CD4-positive, alpha-beta T cell treated with Interleukin-6 for 4 hours (primary cell): ENCODE measurements at places on chromosomes 13 and 19.

GRCh38 chr13:35744566-35745178 lies 268.2 kb upstream of the MAB21L1 start:
- DNase-seq: no peak

DNA sequence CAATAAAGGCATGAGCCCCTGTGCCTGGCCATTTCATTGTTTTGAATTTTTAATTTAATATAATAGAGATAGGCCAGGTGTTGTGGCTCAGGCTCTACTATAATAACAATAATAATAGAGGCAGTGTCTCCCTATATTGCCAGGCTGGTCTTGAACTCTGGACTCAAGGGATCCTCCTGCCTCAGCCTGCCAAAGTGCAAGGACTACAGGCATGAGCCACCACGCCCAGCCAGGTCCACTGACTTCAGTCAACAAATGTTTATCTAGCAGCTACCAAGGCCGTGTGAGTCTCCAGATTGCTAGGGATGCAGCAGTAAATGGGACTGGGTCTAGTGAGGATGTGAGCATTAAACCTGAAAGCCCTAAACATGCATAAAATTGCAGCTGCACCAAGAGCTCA lies 13.8 kb upstream of the ILF3 start:
- DNase-seq: no peak

- DNase-seq: no peak
Observed at GRCh38 chr19:38288123-38288855, 15.8 kb upstream of the C19orf33 start.

- no peak for DNase-seq
Observed at GRCh38 chr13:76387566-76387965, 498.6 kb downstream of the KCTD12 start.

DNA sequence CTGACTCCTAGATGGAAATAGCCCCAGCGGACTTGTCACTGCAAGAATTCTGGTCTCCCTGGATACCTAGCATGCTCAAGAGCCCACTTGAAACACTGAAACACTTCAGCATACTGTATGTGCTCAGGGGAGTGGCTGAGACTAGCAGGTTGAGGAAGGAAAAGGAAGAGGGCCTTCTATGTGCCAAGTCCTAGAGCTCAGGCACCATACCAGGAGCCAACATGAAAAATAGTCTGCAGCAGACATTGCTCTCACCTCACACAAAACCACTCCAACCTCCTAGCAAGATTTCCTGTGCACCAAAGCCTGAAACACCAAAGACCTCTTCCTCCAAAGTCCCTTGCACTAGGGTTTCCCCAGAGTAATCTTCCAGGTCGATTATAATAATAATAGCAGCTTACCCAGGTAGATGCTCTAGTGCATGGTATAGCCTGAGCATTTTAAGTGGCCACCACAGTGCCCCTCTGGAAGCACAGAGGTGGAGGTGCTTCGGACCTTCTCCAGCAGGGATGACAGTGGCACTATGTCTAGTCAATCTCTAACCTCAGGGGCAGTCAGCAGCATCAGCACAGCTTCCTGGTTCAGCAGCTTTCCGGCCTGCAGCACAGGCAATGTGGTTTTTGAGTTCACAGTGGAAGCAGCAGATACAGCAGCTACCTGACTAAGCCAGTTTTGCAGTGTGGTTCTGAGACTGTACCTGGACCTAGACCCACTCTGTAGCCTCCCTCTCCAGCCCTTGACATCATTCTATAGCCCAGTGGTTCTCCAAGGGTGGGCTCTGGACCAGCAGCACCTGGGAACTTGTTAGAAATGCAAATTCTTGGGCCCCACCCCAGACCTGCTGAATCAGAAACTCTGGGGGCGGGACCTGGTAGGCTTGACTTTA lies 45.6 kb upstream of the UBE2L5 start:
- DNase-seq: peak; percentile 81

DNA sequence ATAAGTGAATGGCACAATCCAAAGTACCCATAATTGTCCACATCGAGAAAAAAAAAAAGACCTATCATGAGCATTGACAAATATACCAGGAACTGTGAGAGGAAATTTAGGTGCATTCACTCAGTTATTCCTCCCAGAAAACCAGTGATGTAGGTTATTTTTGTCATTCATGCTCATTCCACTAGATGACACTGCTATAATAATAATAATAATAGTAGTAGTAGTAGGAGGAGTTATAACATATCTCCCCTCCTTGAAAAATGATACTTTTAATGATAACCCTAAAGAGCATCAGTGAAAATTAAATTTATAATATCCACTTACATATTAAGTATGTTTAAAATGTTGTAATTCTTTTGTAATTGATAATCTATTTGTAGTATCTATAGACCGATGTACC lies 463.9 kb upstream of the MIR17HG start:
- no peak for DNase-seq
